Left ventricle myocardium inferior (tissue), 1 donor: ENCODE measurements at places on chromosomes 2 and 18.

DNA sequence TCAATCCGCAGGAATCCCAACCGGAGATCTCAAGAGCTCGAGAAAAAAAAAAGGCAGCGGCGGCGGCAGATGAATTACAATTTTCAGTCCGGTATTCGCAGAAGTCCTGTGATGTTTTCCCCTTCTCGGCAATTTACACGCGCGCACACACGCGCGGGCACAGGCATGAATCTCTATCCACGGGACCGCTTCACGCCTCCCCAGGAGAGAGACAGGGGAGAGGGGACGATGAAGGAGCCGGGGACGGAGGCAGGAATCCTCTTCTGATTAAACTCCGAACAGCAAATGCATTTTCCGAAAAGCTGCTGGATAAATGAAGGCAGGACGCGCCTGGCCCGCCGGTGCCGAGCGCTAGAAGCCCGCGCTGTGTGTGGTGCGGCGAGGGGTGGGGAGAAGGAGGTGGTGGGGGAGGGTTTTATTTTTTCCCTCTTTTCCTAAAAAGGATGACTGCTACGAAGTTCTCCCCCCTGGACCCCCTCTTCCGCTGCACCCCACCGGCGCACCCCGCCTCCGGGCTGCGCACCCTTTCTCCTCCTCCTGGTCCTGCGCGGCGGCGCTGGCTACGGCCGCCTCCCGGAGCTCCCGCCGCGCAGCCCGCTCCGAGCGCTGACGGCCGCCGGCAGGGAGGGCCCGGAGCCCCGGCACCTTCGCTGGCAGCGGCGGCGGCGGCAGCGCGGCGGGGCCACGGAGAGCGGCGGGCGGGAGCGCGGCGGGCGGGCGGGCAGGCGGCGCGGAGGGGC is at the start of gene BCL2:
Gene BCL2, minus strand, starts transcription at position 387 of the 740 bp plus-strand sequence.
- DNase-seq = peak; percentile 31

GRCh38 chr2:2805263-2805662 is 474.2 kb upstream of the MYT1L start:
- DNase-seq = no peak

DNA sequence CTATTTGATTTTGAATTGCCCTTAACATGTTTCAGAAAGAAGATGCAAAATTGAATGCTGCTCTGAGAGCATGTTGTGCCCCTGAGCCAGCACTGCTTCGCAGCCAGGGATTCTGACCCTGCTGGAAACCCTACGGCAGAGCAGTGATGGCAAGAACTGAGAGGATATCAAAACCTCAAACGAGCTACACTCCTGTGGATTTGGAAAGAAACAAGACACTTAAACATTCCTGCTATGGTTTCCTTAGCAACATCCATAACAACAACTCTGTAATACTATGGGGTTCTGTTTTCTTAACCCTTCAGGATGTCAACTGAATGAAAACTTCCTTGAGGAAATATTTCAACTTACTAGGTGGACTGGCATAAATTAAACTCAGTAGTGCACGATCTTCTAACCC is 649.1 kb downstream of the NYAP2 start:
- no peak for DNase-seq

- DNase-seq = no peak
Measured at GRCh38 chr2:163717993-163718680, 17.7 kb downstream of the FIGN start.

DNA sequence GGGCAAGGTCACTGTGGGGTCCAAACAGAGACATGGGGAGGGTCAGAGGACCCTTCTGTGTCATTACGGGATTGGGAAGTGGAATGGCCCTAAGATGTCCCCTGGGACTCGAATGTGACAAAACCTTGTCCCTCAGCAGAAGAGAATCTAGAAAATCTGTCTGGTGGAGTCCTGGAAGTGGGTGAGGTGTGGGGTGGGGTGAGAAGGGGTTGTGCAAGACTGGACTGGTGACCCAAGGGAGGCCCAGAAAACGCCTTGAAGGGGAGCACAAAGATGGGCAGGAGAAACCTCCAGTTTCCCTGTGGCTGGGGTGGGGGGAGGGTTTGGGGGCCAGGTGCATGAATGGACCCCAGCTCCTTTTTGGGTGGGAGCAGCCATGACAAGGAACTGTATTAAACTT is 79.6 kb downstream of the TCF7L1 start:
- DNase-seq = no peak

GRCh38 chr18:75377926-75378325 is 49.6 kb downstream of the SMIM21 start:
- no peak for DNase-seq

DNA sequence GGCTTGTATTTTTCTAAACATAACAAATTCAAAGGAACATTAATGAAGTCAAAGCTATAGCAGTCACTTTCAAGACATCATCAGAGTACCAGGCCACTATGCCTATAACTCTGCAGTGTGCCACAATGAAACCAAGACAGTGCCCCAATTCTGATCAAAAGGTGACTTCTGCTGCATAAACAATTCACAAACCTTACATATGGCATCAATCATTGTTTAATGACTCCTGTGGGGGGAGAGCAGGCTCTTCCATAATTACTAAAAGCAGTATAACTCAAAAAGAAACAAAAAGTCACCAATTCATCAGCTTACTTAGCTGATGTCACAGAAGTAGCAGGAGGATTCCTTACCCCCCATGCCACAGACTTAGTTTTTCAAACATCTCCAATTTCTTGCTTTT is 15.5 kb downstream of the LPIN2 start:
- DNase-seq = no peak

- peak; percentile 59 for DNase-seq
Measured at GRCh38 chr2:239939736-239940483, 85.2 kb downstream of the NDUFA10 start.

- DNase-seq = no peak
Measured at GRCh38 chr2:178513876-178514275, 33.6 kb downstream of the PLEKHA3 start.
